CD4-positive, alpha-beta T cell (primary cell): ENCODE measurements at places on chromosomes 1 and 21.

- no peak for DNase-seq
These were observed 848.6 kb downstream of the LTN1 start for GRCh38 chr21:28144089-28144488.

DNA sequence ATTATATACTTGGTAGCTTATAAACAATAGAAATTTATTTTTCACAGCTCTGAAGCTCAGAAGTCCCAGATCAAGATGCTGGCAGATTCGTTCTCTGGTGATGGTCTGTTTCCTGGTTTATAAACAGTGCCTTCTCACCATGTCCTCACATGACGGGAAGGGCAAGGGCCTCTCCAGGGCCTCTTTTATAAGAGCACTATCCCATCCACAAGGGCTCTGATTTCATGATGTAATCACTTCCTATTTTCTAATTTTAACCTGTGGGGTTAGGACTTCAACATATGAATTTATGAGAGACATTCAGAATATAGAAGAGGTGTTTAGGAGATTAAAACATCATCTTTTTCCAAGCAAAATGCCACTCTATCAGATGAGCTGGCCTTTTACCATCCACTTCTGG lies 32.1 kb upstream of the PLPPR4 start:
- peak; percentile 0 for DNase-seq

GRCh38 chr1:98342566-98342965 lies 319.0 kb upstream of the SNX7 start:
- DNase-seq, result no peak

- no peak for DNase-seq
These were observed 237.4 kb downstream of the LMX1A start for GRCh38 chr1:165119086-165119485.

- DNase-seq, result no peak
These were observed 61.8 kb upstream of the DISP3 start for GRCh38 chr1:11417162-11417561.

DNA sequence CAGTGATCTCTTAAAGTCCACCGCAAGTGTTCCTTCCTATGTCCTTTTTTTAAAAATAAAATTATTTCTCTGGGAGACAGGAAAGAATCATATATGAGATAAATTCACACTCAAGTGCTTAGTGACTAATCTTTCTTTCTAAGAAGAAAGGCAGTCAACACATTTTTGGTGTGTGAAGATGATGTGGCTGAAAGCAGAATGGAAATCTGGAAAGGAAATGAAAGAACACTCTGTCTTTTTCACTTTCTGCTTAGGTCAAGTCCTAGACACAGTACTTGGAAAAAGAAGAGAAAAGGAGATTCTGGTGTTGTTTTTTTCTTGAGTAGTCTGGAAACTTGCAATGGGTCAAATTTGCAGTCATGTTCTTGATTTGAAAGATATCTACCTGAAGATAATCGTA lies 45.5 kb upstream of the PRRX1 start:
- DNase-seq, result no peak

DNA sequence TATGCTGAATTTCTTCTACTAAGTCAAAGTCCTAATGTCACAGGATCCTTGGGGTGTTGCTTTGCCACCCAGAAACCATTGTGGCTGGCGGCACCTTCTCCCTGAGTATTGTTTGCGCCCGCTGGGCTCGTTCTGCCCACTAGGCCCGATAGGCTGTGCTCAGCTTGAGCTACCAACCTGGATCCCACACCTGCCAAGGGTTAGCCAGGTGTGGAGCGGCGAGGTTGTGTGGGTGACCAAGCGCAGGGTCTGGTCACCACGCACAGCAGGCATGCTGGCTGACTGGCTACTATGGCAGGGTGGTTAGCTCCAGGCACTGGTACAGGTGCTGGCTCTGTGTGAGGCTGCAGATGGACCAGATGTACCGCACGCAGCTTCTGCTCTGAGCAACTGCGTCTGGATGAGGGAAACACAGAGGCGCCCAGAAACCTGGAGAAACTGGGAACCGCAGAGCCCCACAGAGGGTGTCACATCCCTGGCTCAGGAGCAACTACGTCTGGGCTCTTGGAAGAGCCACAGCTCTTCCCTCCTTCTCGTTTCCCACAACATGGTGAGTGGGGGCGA lies 50.3 kb upstream of the SCYL3 start:
- DNase-seq, result no peak

DNA sequence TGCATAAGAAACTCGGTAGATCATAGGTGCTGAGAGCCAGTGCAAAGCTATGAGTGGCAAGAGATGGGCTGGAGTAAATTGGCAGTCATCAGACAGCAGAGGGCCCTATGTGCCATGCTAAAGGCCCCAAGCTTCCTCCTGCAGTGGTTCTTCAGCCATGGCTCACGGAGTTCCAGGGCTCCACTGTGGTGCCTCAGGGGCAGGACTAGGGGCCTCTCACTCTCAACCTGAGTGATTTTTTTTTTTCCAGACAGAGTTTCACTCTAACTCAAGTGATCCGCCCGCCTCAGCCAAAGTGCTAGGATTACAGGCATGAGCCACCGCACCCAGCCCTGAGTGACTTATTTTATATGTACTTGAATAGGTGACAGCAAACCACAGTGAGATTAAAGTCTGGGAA lies 10.4 kb upstream of the GJA8 start:
- DNase-seq, result no peak

DNA sequence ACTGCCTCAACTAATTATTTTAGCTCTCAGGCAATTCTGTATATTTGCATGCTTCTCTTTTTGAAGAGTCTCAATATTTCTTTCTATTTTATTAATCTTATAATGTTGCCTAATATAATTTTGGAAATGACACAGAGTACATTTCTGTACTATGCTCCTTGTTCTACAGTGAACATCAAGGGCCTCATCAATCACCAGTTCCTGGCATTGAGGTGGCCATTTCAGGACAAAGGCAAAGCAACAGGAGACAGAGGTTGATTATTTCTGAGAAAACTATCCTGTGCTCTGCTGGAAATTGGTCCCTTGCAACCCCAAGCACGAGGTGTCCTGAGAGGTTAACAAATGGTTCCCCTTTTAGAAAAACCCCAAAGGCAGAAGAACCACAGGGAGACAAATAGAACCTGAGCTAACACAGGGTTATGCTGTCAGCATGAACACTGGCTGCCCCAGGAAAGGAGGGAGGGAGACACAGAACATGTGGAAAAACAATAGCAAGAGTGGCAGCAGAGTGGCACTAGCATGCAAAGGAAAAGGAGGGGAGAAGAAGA lies 63.9 kb upstream of the VAV3 start:
- no peak for DNase-seq

DNA sequence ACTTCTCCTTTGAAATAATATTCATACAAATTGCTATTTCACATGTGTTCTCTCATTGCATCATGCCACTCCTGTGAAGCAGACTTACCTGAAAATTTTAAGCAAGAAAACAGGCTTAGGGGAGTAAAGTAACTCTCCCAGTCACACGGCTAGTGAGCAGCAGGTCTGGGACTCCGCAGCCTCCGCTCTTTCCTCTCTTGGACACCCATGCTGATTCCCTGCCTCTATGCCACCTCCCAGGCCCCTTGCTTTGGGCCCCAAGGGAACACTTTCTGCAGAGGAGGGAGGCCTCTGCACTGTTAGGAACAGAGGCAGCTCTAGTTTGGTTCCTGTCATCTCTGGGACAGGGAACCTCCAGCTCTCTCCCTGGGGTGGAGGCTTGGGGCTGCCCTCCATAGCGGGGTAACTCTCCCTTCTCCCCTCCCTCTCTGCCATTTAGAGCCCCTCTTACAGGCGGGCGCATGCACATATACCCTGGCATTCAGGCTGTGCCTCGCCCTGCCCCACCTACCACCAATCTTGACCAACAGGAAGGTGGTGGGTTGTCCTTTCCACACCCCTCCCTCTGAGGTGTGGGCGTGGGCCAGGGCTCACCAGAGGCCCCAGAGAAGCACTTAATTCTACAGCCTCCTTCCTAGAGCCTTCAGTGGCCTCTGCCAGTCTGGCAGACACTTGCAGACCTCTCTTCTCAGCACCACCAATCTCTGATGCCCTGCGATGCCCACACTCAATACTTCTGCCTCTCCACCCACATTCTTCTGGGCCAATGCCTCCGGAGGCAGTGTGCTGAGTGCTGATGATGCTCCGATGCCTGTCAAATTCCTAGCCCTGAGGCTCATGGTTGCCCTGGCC lies at the start of gene RXFP4:
TSS of gene RXFP4 (plus strand) at position 646 of the 852 bp plus-strand sequence. CDS start at position 718, 72 bp downstream.
- no peak for DNase-seq

DNA sequence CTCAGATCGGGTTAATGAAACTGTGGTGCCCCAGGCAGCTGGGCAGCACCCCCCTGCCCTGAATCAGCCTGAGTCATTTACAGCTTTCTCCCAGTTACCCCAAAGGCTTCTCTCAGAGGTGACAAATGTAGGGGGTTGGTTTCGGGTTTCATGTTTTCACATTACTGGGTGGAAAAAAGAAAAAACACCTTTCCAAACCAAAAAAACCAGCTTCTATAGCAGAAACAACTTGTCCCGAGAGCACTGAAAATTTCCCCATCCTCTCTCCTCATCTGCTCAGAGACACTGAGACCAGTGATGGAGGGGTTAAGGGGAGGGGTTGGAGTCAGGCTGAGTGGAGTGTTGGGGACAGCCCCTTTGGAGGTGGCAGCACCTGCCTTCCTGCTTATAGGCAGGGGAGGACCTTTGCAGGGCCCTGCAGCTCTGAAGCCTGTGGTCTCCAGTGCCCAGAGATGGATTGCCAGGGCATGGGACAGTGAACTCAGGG lies 15.6 kb downstream of the UTP11 start:
- no peak for DNase-seq

GRCh38 chr1:70034403-70034802 lies 171.0 kb downstream of the LRRC40 start:
- DNase-seq, result no peak

- no peak for DNase-seq
These were observed 124.1 kb downstream of the CAMTA1 start for GRCh38 chr1:6909401-6909800.

DNA sequence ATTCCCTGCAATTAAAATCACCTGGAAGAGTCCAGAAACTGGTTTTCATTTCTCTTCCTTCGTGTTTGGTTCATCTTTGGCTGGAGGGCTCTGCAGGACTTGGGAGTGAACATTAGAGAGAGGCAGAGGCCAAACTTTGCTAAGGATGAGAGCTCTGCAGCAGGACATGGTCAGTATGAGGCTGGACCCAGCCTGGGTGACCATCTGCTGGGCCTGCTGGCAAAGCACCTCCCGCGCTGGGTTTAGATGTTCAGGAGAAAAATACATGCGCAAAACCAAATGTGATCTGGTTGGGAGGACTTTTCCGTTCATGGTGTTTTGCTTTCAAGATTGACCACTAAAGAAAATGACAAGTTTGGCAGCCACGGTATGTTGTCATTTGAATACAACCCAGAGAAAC lies 15.9 kb downstream of the KAZN start:
- DNase-seq, result no peak

- DNase-seq, result no peak
These were observed 179.8 kb downstream of the FOXD2 start for GRCh38 chr1:47617381-47618221.

- DNase-seq, result no peak
These were observed 333.0 kb downstream of the PAPPA2 start for GRCh38 chr1:176795929-176796328.

DNA sequence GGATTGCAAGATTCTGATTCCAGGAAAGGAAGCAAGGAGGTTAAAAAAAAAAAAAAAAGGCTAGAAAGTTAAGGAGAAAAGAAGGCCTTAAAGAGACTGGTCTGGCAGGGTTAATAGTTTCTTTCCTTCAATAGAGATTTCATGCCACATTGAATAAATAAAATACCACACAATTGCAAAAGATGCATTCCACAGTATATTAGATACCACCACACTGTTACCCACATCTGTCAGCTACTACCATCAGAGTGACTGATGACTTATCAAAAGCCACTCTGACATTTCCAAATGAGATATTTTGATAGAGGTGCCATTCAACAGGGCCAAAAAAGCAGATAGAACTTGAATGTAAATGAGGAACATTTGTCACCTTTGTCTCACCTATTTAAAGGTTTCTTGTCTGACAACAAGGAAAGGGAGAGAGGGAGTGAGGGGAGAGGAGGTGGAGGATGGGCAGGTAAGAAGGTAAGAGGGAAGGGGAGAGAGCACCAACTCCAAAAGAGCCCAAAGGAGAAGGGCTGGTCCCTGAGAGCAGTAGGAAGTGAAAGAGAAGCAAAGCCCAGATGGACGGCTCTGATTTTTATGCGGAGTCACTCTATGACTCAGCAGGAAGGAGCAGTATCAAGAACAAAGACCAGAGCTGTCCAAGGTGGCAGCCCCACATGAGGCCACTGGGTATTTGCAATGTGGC lies 38.3 kb downstream of the LRRN2 start:
- peak; percentile 7 for DNase-seq

GRCh38 chr1:202009326-202010179 lies 834 bp upstream of the ELF3 start:
- peak; percentile 33 for DNase-seq
